ENCODE measurements at places on chromosomes 3 and 15. TPM values are rescaled to one million over a fixed set of nuclear protein-coding genes. Genes with fewer than 3 reads are reported as not detected.

DNA sequence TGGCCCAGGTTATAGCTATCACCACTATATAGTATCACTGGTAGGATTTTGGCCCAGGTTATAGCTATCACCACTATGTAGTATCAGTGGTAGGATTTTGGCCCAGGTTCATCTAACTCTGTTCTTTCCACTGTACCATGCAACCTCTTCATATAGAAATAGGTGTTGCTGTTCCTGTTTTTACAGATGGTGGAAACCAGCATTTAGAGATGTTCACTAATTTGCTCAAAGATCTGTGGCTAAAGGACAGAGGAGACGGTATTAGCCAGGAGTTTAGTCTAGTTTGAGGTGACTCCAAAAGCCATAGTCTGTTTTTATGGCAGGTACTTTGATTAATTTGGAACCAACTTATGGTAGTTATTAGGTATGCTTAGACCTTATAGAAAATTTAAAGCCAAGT is 3.1 kb downstream of the LRCH3 start:
- no peak for DNase-seq

- no peak for DNase-seq
Observed at GRCh38 chr3:80391573-80391972, 623.8 kb upstream of the ROBO1 start.

- no peak for DNase-seq
Observed at GRCh38 chr15:35567392-35567791, 21.4 kb upstream of the DPH6 start.

ONECUT1 gene
- polyA plus RNA-seq, result 0.20 TPM

DNA sequence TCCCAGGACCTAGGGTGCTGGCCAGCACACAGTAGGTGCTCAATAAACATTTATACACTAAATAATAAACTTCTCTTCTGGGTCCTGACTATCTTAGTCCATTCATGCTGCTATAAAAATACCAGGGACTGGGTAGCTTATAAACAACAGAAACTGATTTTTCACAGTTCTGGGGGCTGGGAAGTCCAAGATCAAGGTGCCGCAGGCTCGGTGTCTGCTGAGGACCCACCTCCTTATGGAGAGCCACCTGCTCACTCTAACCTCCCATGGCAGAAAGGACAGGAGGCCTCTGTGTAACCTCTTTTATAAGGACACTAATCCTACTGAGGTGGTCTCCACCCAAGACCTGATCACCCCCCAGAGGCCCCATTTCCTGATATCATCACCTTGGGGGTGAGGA is 114.4 kb upstream of the IQSEC1 start:
- DNase-seq, result no peak

HYAL1 gene
- polyA plus RNA-seq, result 6.7 TPM

DNA sequence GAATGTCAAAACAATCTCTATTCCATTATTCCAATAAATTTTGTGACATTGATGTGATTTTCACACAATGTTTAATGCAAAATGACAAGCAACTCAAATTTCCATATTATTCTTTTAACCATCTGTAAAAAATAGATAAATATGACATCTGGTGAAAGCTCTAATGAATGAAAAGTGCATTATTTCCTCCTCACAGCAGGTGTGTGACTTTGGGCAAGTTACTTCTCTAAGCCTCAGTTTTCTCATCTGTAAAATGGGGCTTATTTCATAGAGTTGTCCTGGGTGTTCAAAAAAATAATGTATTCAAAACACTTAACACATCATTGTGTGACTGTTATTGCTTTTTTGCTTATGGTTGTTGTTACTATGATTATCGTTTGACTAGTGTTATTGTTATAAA is 70.4 kb downstream of the THBS1 start:
- no peak for DNase-seq

DNA sequence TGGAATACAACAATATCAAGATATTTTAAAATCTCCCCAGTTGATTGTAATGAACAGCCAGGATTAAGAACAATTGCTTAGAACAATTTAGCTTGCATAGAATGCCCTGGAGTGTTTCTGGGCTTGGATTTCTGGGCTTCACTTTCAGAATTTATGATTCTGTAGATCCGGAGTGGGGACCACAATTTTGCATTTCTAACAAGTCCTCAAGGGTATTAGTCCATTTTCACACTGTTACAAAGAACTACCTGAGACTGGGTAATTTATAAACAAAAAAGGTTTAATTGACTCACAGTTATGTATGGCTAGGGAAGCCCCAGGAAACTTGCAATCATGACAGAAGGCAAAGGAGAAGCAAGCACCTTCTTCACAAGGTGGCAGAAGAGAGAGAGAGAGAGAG is 54.3 kb upstream of the MYRIP start:
- DNase-seq, result no peak

DNA sequence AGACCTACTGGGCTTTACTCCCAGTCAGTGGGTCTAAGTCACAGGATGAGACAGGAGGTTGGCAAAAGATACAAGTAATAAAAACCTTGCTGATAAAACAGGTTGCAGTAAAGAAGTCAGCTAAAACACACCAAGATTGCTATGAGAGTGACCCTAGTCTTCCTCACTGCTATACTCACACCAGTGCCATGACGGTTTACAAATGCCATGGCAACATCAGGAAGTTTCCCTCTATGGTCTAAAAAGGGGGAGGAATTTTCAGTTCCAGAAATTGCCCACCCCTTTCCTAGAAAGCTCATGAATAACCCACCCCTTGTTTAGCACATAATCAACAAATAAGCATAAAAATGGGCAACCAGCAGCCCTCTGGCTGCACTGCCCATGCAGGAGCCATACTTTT is 966.7 kb upstream of the ROBO1 start:
- no peak for DNase-seq

DNA sequence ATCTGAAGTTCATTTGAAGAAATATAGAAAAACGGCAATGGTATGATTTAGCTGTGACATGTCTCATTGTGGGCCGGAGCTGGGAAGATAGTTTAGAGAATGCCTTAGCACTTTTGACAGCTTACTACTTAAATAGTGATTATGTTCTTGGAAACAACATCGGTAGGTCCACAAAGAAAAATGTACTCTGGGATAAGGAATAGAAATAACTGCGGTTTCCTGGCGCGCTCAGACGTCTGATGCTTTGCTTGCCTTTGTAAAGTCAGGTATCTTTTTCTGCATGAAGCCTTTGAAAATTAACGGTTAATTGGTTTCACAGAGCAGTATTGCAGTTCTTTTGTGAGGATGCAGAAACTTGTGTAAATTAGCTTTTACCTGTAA is 1.4 kb downstream of the USP3 start:
- no peak for DNase-seq

CX3CR1 gene
- polyA plus RNA-seq, result 4.1 TPM

DNA sequence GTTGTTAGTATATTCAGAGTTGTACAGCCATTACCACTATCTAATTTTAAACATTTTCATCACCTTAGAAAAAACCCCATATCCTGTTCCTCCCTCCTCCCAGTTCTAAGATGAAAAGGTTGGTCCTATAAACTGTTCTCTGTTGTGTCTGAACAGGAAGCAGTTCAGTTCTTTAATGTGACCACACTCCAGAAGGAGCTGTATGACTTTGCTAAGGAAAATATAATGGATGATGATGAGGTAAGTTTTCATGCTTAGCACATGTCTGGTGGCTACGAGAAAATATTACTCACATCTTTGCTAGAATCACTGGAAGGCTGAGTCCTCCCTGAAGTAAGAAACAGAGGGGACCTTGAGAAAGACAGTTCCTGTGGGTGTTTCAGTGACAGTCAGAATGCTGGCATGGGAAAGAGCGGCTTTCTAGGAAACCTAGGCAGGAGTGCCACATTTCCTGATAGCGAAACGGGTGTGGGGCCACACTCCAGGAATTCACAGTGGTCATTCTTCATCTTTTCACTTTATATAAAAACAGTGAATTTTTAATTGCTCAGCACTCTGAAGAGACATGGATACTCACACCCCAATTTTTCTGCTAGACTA is 20.3 kb downstream of the CRTAP start:
- no peak for DNase-seq

GRCh38 chr15:96079041-96079440 is 251.5 kb upstream of the NR2F2 start:
- DNase-seq, result no peak

GPR149 gene
- polyA plus RNA-seq, result 0.55 TPM

DNA sequence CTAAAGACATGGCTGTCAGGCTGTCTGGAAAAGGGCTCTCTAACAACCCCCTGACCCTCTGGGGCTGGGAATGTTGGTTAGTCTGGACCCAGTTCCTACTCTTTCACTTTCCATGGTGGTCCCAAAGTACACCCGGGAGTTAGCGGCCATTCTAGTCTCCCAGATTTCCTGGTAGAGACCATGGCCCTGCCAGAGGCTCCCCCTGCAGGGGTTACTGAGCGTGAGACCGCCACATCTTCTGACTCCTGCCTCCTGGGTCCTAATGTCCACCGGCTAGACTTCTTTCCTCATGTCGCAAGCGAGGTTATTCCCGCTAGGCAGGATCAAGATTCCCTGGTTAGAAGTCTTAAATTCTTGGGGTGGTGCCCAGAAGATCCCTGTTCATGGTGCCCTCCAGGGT is 540.0 kb upstream of the ROBO1 start:
- DNase-seq, result no peak

LNP1 gene
- 6.9 TPM for polyA plus RNA-seq

GRCh38 chr3:12893247-12893646 is 51.9 kb upstream of the RPL32 start:
- DNase-seq, result no peak

SEMA5B gene
- polyA plus RNA-seq, result 29.4 TPM

DNA sequence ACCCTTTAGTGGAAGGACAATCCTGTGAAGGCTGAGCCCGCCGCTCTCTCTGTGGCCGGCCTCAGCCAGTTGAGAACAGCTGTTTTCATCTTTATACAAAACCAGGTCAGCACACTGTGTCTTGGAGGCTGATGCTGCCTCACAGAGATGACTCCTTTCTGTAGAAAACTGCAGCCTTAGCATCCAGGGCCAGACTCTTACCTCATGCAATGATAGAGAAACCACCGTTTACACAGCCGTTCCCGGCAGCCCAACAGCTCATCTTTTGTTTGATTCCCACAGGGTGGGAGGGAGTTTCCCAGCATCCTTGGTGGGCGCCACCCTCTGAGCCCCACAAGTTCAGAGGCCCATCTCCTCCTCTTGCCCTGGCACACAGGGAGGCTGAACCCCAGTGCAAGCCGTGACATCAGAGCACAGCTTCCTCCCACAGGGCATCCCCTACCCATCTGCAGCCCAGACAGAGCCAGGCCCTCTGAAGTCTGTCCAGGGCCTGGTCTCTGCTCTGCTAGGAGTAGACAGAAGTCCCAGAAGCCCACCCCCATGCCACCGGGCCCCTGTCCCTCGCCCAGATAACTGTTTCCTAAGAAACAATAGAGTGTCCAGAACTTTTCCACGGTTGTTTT is 105.0 kb downstream of the LRRK1 start:
- no peak for DNase-seq

DNA sequence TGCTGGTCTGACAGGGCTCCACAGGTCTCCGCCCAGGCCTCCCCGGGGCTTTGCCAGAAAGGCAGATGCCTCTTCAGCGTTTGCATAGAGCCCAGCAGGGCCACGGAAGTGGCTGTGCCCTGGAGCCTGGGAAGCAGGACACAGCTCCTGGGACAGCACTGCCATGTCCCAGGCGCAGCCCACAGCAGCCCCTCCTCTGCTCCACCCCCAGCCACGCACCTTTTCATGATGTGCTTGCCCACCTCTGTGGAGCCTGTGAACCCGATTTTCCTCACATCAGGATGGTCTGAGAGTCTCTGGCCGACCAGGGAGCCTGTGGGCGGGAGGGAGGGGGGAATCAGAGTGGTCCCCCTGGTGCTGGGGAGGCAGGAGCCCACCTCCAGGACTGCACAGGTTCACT is 33.9 kb upstream of the SLC41A3 start:
- no peak for DNase-seq

LRRFIP2 gene
- polyA plus RNA-seq, result 41.4 TPM

CYP1A1 gene
- not detected for polyA plus RNA-seq

TEX9 gene
- 28.9 TPM for polyA plus RNA-seq

GRCh38 chr3:70531063-70531657 is 218.7 kb upstream of the MDFIC2 start:
- DNase-seq, result no peak

LTK gene
- polyA plus RNA-seq, result 3.4 TPM

DNA sequence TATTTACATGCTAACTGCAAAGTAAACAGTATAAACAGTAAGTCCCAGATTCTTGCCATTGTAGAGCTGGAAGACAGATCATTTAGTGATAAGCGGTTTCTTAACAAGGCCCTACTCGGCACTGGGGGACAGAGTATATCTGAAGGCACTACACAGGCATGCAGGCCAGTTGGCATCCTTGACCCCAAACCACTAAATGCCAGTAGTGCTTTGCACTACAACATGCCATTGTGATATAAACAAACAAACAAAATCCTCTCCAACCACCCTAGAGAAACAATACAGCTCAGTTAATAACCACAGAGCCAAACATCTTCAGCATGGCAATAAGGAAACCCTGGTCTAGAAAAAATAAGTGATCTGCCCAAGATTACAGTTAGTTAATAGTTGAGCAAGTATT is 5.3 kb downstream of the AQR start:
- no peak for DNase-seq

KLHL6 gene
- 1.0 TPM for polyA plus RNA-seq

GRCh38 chr3:46659285-46659684 is 34.2 kb downstream of the ALS2CL start:
- DNase-seq, result no peak

- no peak for DNase-seq
Observed at GRCh38 chr3:73563896-73564582, 60.7 kb downstream of the PDZRN3 start.
